Hematopoietic multipotent progenitor cell treated with erythropoietin and hydrocortisone succinate and interleukin-3 and kit ligand, for 6 days (in vitro differentiated cells): ENCODE measurements at places on chromosomes 5 and 9.
A peak's percentile ranks its signal among the peaks of the same experiment; 100 is the strongest.

DNA sequence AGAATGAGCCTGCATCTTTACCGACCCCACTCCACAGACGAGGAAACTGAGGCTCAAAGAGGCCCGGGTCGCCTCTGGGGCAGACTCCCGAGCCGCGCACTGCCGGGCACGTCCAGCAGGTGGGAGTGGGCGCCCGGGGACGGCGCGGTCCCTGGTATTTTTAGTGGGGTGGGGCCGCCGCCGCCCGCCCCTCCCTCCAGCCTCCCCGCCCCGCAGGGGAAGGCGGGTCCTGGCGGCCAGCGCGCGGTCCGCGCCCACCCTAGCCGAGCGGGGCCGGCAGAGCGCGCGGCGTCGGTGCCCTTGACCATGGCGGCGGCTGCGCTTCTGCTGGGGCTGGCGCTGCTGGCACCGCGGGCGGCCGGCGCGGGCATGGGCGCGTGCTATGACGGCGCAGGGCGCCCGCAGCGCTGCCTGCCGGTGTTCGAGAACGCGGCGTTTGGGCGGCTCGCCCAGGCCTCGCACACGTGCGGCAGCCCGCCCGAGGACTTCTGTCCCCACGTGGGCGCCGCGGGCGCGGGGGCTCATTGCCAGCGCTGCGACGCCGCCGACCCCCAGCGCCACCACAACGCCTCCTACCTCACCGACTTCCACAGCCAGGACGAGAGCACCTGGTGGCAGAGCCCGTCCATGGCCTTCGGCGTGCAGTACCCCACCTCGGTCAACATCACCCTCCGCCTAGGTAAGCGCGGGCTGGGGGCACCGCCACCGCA is at the start of gene LAMC3:
Gene LAMC3 (plus strand): TSS at position 266 of the 710 bp plus-strand sequence. CDS start 41 bp downstream, at position 307.
- DNase-seq = peak; percentile 44

- DNase-seq = no peak
These were observed 54.8 kb downstream of the RNF38 start for GRCh38 chr9:36345103-36345846.

- DNase-seq = no peak
These were observed 23.8 kb upstream of the COL5A1 start for GRCh38 chr9:134617836-134618162.

DNA sequence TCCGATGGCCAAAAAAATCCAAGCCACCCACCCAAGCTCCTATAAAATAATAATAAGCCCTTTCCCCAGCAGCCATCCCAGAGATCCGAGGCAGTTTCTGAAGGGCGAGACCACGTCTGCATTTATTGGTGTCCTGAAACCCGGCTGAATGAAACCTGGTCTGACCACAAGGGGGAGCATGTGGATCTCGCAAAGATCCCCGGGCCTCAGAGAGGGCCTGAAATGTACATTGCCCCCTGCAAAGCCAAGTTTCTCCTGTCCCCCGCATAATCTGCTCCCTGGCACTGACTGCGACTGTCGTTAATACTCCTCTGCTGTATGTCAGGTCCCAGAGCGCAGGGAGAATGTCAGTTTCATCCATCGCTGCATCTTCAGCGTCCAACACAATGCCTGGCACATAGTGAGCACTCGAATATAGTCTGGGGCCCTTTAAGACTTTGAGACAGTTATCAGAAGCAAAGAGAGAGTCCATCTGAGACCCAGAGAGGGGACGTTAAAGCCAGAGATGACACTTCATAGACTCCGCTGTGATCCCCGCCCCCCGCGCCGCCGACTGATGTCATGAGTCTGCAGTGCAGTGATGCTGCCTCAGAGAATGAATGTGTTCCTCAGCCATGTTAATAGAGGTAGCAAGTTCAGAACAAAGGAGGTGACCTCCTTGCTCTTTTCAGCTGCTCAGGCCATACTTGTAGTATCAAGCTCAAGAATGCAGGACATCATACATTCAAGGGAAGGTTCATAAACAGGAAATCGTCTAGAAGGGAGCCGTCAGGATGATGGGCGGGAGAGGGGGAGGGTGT is 74.5 kb upstream of the BARHL1 start:
- DNase-seq = peak; percentile 80

DNA sequence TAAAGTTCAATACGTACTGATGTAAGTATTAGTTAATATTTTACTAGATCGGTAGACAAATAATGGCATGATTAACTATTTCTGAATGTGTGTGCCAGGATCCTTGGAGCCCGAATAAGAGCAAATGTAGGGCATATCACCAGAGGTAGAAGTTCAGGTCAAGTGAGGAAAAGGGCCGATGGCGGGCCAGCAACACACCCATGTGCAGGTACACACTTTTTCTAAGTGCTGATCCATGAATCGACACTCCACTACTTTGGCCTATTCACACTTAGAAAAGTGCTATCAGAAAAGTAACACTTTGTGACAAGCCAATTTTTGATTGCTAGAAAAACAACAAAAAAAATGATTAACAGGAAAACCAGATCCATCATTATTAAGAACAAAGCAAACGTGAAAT is 150.3 kb downstream of the AUH start:
- no peak for DNase-seq

DNA sequence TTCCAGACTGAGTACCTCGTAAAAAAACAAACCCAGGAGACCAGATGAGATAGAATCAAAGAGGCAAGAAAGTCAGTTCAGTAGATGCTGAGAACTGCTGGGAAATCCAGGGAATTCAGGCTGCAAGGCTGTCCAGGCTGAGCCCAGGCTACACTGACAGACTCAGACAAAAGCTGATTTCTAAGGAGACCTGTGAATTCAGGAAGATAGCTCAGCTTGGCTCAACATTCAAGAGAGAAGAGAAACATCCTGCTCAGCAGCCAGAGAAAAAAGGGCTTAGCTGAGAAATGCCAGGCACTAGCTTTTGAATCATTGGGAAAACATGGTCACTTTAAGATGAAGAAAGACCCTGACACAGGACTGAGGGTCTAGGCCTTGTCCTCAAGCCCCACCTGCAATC is 118.2 kb upstream of the SLC44A1 start:
- DNase-seq = no peak

- DNase-seq = peak; percentile 92
These were observed 72.0 kb downstream of the HRH2 start for GRCh38 chr5:175729829-175730277.

GRCh38 chr9:105052346-105052745 is 124.4 kb upstream of the ABCA1 start:
- no peak for DNase-seq

DNA sequence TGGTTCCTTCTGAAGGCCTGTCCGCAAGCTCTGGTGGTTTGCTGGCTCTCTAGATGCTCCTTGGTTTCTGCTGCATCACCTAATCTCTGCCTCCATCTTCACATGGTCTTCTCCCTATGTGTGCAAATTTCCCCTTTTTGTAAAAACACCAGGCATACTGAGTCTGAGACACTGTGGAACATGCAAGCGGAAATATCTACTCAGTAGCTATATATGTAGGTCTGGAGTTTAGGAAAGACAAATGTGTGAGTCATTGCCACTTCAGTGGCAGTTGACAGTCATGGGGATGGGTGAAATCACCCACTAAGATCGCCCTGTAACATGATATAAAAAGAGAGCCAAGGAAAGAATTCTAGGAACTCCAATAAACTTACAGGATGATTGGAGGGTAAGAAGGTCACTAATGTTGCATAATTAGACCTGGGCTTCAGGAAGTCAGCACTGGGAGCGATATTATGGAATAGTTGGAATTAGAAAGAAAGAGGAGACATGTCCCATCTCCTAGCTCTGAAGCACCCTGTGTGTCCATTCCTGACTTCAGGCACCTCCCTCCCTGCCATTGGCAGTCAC is 22.7 kb upstream of the UBLCP1 start:
- no peak for DNase-seq

DNA sequence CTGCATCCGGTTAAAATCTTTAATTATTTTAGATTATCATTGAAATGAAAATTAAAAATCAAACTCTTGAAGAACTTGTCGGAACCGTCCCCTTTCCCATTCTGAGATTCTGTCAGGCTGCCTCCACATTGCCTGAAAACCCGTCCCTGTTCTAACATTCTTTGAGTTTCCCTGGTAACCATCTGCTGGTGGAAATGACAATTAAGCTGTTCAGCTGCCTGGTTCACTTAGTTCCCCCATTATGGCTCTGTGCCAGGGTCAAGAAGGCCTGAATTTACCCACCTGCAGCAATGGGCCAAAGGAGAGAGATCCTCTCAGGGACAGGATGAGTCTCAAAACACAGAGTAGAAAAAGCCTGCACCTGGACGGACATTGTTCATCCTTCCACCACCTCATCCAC is 11.8 kb upstream of the TCOF1 start:
- no peak for DNase-seq

GRCh38 chr5:124692950-124693349 is 53.5 kb downstream of the ZNF608 start:
- DNase-seq = no peak

GRCh38 chr5:147554261-147554817 is 44.5 kb upstream of the DPYSL3 start:
- DNase-seq = no peak

GRCh38 chr9:36450110-36450732 is 50.2 kb upstream of the RNF38 start:
- DNase-seq = peak; percentile 83

DNA sequence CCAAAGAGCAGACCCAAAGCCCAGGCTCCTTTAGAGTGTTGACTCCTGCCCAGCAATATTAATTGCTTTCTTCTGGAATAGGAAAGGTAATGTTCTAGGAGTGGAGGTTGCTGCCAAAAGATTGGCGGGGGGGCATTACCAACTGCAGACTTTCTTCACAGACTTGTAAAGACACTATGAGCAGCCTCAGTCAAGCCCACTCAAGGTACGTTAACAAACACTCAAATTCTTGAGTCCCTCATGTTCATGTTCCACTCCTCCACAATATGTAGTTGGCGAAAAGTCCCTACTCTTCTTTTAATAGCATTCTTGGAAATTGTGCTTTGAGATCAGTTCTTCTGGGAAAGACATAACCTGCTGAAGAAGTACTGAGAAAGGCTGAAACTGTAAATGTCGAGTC is 409.2 kb upstream of the KIF2A start:
- DNase-seq = no peak

- DNase-seq = no peak
These were observed 240.0 kb downstream of the GOLPH3 start for GRCh38 chr5:31934156-31934555.

GRCh38 chr9:92989561-92989960 is 42.2 kb downstream of the FGD3 start:
- DNase-seq = no peak

DNA sequence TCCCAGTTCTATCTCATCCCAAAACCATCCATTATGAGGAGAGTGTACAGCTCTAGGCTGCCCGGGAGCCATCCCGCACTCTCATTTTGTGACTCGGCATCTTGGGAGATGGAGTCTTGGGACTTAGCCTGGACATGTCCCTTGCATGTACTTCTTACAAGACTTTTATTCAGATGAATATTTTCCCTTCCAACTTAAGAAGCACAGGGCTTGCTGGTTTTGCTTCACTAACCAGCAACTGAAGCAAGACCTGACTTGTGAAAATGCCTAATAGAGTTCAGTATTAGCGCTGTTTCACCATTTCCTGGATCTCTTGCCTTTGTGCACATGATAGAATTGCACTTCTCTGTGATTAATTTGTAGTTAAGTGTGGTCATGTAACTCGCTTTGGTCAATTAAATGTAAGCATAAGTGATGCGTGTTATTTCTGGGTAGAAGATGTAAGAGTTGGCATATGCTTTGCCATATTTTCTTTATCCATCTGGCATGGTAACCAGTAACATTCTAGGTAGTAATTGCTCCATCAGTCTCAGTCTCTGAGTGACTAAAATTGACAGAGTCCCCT is 55.8 kb downstream of the PDCD1LG2 start:
- peak; percentile 30 for DNase-seq

DNA sequence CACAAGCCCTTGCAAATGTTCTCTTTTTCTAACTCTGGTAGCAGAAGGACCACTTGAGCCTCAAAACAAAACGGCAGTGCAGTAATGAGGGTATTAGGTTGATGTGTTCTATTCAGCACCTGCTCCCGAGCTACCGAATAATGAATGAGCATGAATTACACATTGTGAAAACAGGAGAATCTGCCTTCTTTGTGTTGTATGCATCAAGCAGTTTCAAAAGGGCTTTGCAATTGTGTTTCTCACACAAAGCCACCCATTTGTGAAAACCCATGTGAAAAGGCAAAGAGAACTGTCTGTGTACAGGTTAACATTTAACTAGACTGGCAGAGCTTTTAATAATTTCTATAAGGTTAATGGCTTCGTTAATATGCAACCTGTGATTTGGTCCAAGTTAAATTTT is 97.8 kb downstream of the STK32A start:
- no peak for DNase-seq

DNA sequence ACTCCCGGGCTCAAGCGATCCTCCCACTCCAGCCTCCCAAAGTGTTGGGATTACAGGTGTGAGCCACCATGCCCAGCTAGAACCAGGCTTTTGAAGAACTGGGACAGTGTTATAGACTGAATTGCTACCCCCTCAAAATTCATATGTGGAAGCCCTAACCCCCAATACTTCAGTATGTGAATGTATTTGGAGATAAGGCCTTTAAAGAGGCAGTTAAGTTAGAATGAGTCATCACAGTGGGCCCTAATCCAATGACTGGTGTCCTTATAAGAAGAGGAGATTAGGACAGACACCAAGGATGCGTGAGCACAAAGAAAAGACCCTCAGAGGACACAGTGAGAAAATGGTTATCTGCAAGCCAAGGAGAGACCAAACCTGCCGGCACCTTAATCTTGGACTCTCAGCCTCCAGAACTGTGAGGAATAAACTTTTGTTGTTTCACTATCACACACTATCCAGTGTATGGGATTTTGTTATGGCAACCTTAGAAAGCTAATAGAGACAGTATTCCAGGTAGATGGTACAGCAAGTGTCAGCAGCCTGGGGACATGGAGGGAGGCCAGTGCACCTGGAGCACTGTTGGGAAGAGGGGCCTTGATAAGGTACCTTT is 31.4 kb upstream of the ERGIC1 start:
- DNase-seq = peak; percentile 99

- no peak for DNase-seq
These were observed 384.7 kb downstream of the ANXA1 start for GRCh38 chr9:73536403-73536802.

DNA sequence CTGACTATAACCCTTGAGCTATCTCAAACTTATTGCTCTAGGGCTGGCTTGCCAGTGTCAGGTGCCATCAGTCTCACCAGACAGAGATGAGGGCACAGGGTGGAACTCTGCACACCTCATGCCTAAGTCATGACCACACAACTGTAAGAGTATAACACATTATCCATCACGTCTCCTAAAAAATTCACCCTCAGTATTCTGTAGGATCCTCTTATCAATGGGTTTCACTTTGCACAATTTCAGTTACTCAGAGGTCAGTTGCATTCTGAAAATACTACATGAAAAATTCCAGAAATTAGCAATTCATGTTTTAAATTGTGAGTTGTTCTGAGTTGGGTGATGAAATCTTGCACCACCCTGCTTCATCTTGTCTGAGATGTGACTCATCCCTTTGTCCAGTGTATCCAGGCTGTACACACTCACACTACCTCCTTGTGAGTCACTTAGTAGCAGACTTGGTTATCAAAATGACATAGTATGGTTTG is 690.9 kb upstream of the CDH18 start:
- DNase-seq = no peak
